ENCODE measurements at places on chromosomes 3 and 15. TPM values are rescaled to one million over a fixed set of nuclear protein-coding genes. Genes with fewer than 3 reads are reported as not detected.

DNA sequence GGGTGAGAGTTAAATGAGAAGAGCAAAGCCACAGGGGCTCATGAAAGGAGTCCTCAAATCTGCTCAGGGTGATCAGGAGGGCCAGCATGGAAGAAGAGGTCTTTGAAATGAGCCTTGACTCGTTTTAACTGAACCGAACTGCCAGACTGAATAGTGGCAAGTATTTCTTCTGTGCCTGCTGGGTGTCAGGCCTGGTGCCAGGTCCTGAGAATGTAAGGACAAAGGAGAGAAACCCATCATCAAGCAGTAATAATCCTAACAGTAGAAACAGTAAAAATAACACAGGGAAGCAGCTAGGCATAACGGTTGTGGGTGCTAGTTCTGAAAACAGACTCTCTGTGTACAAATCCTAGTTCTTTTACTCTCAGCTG, 40.4 kb upstream of the SMAD3 start:
- DNase-seq: no peak

The PCOLCE2 gene
- 6.7 TPM for total RNA-seq

- peak; percentile 58 for DNase-seq
Measured at GRCh38 chr3:58005669-58006068, 2.6 kb upstream of the FLNB start.

DNA sequence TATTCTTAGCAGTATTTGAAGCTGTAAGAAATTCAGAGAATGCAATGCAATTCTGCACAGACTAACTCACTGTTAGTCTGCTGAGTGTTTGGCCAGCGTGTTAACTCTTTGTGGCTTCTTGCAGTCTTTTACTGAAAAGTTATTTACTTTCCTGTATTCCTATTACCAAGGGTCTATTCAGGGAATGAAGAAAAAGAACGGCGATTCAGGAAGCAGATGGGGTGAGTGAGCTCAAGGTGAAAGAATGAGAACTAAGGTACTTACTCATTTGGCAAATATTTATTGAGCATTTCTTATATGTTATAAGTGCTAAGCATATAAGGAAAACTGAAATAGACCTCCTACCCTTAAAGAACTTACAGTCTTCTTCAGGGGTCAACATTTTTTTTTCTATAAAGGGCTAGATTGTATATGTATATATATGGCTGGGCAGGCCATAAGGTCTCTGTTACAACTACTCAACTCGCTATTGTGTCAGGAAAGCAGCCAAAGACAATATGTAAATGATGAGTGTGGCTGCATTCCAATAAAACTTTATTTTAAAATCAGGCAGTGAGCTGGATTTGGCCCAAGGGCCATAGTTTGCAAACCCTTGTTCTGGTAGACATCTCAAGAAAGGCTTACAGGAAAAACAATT, 271.9 kb upstream of the GADL1 start:
- peak; percentile 36 for DNase-seq

The CMTM7 gene
- total RNA-seq: 8.5 TPM

All from A172 (cell line).